Umbilical cord (tissue), 2 donors: ENCODE measurements at places on chromosomes 7 and 10.
A peak's percentile ranks its signal among the peaks of the same experiment; 100 is the strongest.

GRCh38 chr7:135377171-135377570 is 132.7 kb downstream of the CNOT4 start:
- no peak for DNase-seq

- peak; percentile 26 for DNase-seq
Observed at GRCh38 chr7:14717816-14718215, 184.7 kb downstream of the DGKB start.

- no peak for DNase-seq
Observed at GRCh38 chr10:125289461-125289860, 129.1 kb upstream of the CTBP2 start.

GRCh38 chr7:101562531-101563197 is 66.4 kb downstream of the MYL10 start:
- no peak for DNase-seq

GRCh38 chr7:114086537-114086913 is 167.7 kb upstream of the PPP1R3A start:
- peak; percentile 38 for DNase-seq

GRCh38 chr7:15209429-15209828 is 306.9 kb upstream of the DGKB start:
- no peak for DNase-seq

GRCh38 chr10:115860182-115861107 is 412.6 kb downstream of the GFRA1 start:
- DNase-seq, result no peak

GRCh38 chr7:70587739-70588138 is 544.2 kb upstream of the GALNT17 start:
- no peak for DNase-seq

DNA sequence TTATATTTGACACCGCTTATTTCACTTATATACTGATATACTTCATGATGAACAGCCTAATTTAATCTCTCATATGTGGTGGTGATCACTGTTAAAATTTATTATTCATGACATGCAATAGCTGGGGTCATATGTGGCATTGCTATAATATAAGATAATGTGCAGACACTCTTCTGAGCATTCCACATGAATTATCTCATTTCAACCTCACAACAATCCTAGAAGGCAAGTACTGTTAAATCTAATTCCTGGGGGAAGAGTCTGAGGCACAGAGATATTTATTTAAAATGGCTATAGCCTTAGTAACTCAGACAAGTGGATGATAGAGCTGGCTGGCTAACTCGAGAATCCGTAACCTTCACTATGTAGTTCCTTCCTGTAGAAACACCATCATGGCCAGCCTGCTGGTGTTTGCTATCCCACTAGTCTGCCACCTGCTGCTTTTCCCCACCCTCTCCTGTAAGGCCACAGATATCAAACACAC is 46.6 kb upstream of the A1CF start:
- peak; percentile 31 for DNase-seq

- no peak for DNase-seq
Observed at GRCh38 chr7:55472928-55473725, 99.2 kb downstream of the VOPP1 start.

- no peak for DNase-seq
Observed at GRCh38 chr7:25726170-25726780, 425.7 kb upstream of the NFE2L3 start.

- DNase-seq, result no peak
Observed at GRCh38 chr7:978049-978346, 2.6 kb upstream of the COX19 start.

- no peak for DNase-seq
Observed at GRCh38 chr10:1365540-1366321, 309.5 kb downstream of the WDR37 start.

DNA sequence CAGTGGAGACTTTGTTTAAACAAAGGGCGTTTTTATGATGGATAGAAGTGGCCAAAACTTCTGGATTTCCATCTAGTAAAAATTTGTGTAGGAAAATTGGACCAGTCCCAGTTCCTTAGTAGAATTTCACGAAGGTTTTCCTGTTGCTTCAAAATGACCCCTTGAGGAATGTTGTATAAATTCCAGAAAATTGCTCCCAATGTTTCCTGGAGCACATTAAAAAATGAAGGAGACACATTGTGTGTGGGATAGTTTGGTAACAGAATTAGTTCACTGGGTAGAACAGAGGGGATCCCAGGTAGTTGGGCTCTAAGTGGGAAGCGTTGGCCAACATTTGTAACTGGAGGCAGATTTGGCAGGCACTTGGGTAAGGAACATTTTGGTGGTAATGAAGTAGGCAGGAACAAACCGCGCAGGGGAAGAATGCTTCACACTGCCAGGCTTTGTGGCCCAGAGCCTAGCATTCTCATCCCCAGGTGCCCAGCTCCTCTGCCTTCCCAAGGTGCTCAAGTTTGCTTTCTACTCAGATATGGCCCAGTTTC is 758.6 kb downstream of the AUTS2 start:
- DNase-seq, result no peak

DNA sequence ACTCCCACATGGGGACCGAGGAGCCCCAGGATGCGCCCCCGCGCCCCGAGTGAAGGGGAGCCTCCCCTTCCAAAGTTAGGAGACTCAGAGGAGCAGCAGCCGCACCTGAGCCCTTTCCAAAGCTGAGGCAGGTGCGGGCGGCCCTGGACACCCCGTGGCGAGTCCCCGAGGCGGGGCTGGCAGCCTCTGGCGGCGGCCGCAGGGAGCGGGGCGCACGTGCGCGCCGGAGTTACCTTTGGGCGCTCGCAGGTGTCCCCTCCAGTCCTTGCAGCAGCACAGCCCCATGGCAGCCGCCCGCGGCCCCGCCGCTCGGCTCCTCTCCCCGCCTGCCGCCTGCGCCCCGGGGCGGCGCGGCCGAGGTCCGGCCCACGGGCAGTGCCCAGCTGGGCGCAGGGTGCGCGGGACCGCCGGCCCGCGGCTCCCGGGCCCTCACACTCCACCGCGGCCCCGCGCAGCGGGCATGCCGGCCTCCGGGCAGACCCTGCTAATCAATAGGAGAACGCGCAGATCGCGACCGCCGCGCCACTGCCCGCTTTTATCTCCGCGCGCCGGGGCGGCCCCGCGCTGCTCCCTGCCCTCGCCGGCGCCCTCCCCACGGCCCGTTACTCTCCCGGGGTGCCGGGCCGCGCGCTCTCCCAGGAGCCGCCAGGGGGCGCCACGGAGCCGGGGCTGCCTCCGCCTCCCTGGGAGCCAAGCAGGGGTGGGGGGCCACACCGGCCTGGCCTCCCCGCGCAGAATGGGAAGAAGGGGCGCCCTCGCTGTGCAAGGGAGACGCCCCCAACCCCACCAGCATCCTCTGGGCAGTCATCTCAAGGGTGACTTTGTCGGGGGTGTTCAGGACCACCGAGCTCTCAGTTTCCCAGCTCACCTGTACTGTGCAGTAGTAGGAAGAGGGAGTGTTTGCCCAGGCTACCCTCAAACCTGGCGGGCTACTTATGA is 80.8 kb downstream of the ARHGAP22 start:
- DNase-seq, result no peak

GRCh38 chr10:6054884-6055283 is 7.3 kb downstream of the IL2RA start:
- no peak for DNase-seq

GRCh38 chr7:92799446-92800211 is 36.7 kb downstream of the CDK6 start:
- DNase-seq, result no peak

- DNase-seq, result no peak
Observed at GRCh38 chr10:73837072-73837471, 25.7 kb upstream of the NDST2 start.

GRCh38 chr10:68598978-68599770 is 39.0 kb downstream of the TET1 start:
- DNase-seq, result peak; percentile 95

DNA sequence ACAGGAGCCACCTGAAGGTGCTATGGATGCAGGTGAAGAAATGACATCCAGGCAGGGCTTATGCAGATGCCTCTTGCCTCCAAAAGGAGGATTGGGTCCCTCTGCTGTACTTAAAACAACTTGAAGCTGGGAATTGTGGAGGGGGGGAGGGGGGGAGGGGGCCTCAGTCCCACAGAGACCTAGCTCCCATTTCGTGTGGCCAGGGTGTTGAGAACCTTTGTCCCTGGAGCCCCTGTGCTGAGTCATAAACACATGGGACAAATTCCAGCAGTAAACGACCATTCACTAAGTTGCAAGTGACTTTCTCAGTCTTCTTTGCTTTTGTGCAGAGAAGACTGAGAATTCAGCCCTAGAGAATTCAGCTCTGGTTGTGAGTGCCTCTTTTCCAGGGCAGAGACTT is 96.5 kb upstream of the PODXL start:
- DNase-seq, result no peak

DNA sequence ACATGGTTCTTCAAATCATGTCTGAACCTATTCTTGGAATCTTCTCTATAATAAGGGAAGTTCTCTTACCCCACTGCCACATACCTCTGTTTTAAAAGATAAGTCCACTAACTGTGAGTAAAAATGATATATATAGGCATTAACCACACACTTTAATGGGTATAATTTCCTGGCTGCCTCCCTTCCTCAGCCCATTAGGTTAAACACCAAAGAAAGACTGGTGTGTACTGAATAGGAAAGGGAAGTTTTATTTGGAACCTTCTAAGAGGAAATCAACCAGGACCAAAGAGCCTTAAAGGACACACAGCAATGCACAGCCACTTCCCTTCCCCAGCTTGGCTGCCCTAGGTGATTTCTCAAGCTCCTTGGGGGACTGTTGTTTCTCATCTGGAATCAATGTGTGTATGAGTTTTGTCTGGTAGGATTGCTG is 5.0 kb upstream of the WBP1L start:
- DNase-seq, result no peak

- no peak for DNase-seq
Observed at GRCh38 chr7:2317556-2318293, 3.5 kb upstream of the SNX8 start.

- DNase-seq, result no peak
Observed at GRCh38 chr10:130742941-130743675, 568.4 kb downstream of the TCERG1L start.

DNA sequence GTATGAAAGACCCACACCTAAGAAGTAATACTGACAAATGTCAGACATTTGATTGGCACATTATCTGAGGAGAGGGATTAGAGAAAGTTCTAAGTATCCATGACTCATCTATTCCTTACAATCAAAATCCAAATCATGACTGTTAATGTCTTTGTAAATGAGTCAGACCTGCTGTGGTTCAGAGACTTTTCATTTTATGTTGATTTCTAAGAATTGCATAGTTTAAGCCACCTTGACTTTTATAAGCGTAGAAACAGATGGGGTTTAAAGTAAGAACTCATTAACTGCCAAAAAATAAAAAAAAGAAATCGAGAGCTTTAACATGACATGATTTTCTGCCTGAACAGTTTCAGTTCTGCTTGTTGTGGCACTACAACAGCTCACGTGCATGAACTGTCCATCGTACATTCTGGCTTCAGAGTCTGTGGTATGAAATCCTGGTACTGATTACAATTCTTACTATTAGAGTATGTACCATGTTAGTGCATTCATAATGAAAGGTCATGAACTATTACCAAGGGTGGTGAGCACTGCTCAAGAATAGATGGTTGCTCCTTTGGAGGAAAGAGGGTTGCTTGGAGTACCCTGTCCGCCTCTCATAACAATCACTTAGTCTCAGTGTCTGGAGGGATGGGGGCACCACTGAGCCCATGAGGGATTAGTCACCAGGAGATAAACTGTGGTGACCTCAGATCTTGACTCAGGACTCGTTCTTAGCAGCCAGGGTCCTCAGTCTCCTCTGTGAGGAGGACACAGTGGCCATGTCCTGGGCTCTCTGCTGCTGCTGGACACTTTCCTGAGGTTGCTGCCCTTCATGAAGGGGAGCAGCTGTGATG is 42.2 kb downstream of the ACSM6 start:
- peak; percentile 24 for DNase-seq

DNA sequence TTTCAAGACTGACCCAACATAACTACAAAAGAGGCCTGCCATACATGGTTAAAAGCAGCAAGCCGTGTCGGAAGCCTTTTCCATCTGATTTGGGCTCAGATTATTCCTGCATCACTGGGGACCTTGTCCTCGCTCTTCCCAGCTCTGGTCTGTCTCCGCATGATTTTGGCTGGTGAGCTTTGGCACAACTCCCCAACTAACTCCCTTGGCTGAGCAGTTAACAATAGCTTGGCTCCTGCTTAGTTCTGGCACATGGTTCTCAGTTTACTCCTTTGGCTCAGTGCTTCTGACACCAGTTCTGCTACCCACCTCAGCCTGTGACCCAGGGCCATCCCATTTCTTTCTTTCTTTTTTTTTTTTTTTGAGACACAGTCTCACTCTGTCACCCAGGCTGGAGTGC is 17.0 kb downstream of the AGK start:
- no peak for DNase-seq

GRCh38 chr10:870564-871166 is 60.8 kb downstream of the LARP4B start:
- DNase-seq, result no peak

GRCh38 chr7:21338728-21339164 is 89.1 kb upstream of the SP4 start:
- no peak for DNase-seq

GRCh38 chr7:106863274-106863997 is 1.6 kb upstream of the PIK3CG start:
- no peak for DNase-seq

DNA sequence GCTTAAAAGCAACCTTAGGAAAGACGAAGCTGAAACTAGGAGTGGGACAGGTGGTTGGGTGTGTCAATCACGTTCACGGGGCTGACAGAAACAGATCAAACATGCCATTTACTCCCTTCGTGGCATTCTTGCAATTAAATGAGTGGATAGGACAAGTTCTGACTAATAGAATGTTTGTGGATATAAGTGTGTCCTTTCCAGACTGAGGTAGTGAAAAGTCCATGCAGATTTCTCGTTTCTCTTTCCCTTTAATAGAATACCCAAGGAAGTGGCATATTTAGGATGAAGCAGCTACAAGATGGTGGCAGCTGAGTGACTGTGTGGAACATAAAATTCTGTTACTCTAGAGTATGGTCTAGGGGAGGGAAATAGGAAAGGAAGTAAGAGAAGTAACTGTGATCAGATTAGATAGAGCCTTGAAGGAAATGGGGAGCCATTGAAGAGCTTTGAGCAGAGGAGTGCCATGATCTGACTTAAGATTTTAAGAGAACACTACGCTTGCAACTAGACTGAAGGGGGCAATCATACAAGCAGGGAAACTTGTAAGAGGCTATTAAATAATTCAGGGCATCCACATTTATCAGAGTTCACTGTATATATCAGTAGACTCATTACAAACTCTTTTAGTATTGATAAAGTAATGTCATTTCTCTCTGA is 46.3 kb upstream of the HYAL4 start:
- no peak for DNase-seq

- peak; percentile 66 for DNase-seq
Observed at GRCh38 chr7:121480566-121481335, 84.6 kb upstream of the FAM3C start.
